ENCODE measurements at places on chromosomes 7 and 10.

- no peak for DNase-seq
These were observed 39.4 kb upstream of the CHCHD3 start for GRCh38 chr7:133121175-133121844.

DNA sequence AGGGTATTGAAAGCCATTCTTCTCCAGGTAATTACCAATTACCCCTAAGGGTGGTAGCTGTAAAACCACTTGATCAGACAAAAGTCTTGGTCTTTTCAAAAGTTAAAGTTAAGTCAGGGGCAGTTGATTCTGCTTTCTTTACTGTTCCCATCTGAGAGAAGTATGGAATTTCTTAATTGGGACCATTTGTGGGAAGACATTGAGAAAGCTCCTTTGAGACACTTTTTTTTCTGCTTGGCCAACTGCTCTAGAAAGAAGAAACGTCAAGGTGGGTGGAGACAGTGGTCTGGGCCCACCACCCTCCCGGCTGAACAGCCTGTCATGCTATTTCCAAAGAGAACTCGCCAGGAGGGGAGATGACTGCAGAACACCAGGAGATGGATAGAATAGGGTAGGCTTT lies 45.3 kb downstream of the WNT2 start:
- DNase-seq = no peak

GRCh38 chr7:135169141-135169963 lies 1.2 kb downstream of the CYREN start:
- DNase-seq = no peak

GRCh38 chr7:100604976-100605911 lies 3.1 kb downstream of the PCOLCE start:
- no peak for DNase-seq

DNA sequence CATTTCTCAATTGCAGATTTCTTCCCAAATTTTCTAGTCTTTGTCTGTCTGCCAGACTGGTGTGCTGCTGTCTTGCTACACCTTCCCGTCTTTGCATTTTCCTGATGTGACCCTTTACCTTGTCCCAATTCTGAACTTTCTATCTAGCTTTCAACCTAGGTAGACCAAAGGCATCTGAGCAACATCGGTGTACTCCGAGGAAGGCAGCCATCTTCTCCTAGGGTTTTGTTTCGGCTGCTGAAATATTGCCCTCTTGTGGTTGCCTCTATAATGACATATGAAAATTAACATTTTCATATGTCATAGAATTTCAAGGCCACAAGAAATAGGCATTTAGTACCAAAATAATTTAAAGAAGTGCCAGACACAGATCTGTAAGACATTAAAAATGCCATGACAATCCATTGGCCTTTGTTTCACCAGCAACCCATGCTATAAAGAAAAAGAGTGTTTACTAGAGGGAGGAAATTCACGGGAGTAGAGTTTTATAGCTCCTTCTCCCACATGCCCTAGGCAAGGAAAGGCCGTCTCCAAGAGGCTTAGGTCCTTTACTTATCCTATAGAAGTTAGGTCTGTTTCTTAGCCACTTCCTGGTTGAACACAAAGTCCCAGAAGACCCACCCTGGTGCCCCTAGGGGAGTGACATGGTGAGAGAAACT lies 23.4 kb downstream of the OR9A2 start:
- DNase-seq = peak; percentile 8

- DNase-seq = no peak
These were observed at the start of gene CPA2 for GRCh38 chr7:130266258-130266960. Gene CPA2 (plus strand): TSS chr7:130266863. CDS start chr7:130266882, 19 bp downstream.

GRCh38 chr10:78176320-78177317 lies 143.0 kb downstream of the RPS24 start:
- no peak for DNase-seq

- no peak for DNase-seq
These were observed 49.5 kb downstream of the NEURL1 start for GRCh38 chr10:103542764-103543616.

DNA sequence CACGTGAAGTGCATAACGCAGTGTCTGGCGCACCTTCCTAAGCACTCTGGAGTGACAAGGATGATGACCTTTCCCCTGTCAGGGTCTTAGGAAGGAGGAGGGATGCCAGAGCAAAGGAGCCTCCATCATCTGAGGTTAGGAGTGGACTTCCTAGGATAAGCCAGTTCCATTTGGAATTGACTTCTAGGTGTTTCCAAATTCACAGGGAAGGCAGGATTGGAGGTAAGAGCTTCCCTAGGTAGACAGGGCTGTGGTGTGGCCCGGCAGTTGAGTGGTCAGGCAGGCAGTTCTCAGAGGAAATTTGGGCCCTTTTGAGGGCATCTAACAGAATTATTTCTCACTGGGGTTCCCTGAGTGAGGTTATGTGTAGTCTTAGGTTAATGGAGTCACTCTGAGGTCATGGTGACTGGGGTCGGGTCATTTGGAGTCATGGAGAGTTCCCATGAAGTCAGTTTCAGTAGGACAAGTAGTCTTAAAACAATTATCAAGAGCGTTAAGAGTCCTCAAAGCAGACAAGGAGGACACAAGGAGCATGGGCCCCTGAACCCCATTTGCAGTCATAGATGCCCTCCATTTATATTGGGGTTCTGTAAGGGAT lies 8.2 kb downstream of the PPIF start:
- no peak for DNase-seq

DNA sequence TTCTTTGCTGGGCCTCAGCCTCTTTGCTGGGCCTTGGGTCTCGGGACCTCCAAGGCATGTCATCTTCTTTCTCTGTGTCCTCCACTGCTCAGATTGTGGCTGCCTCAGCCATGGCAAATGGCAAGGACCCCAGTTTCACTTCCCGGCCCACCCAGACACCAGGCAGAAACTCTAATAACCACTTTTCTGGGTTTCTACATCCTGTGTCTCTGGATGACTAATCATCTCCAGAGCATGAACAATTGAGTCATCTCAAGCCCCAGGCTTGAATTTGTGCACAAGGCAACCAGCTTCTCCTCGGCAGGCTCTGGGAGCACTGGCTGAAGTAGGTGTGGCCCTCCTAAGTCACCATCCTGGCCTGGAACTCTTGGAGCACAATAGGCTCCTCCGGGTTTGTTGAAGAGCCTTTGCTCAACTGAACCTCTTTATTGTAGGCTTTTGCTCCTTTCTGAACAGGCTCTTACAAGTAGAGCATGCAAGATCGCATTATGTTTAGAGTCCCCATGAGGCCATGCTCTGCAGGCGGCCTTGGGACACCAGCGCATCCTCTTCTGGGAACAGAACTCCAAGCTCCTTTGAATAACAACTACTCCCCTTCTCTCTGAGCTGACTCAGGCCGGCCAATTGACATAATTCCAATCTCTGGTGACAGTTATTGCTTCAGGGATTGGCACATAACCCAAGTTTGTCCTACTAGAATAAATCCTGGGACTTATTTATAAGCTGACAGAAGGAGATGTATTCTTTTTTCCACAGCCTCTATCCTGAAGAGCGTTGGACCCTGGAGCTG lies 218.1 kb downstream of the WDR11 start:
- no peak for DNase-seq

DNA sequence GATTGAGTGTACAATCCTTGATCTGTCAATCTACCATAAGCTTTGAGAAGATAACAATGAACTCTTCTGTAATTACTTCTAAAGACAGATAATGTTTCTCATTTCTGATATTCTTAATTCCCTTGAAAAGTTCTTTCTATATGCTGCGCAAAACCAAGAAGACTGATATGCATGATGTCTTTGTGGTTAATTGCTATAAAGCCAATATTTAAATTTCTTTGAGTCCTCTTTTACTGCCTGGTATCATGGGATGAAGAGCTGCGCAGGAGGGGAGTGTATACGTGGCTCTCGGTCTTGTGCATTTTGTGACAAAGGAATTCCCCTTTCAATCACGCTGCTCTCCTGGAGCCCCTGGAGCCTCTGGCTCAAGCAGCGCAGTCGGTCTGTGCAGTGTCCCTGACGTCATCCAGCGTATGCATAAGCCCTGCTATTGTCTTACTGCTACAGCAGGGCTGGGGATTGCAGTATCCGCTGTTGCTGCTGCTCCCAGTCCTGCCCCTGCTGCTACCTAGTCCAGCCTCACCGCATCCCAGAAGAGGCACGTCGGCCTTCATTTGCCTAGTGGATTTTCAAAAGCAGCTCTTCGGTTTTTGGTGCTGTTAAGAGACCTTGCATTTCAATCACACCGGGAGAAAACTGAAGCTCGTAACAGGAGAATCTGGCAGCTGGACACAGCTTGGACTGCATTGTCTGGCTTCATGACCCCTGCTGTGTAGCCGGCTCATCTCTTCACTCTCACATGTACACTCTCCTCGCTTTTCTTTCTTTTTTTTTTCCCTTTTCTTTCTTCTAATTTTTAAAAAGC lies 66.7 kb downstream of the ST7 start:
- no peak for DNase-seq

GRCh38 chr7:86975449-86975848 lies 84.0 kb downstream of the ELAPOR2 start:
- DNase-seq = no peak

DNA sequence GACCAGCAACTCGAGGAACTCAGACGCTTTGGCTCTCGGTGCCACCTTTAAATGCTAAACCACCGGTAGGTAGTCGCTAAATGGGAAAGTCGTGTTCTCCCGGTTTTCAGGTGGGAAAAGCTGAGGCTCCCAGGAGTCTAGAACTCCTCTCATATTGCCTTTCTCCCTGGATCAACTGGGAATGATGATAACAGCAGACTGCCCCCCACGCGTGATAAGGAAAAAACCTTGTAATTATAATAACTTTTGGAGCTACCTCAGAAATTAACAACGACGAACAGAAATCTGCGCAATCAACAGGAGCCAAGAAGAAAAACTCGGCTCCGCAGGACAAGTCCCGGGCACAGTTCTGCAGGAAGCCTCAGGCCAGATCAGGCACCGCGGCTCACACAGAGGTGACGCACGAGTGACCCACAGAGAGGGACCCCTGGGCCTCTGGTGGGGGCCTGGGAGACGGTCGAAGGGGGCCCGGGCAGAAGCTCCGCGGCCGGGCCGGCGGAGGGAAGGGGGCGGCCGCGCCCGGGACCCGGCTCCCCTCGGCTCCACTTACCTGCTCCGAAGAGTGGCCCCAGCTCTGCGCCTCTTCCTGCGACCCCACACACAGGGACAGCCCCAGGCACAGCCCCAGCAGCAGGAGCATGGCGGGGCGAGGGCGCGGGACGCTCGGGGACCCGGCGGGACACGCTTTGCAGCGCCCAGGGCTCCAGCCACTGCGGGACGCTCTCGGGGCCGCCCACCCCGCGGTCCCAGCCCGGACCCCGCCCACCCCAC lies at the start of gene ITIH5:
Gene ITIH5 (minus strand): TSS at position 714 of the 771 bp plus-strand sequence. CDS start 74 bp downstream, at position 640.
- no peak for DNase-seq

- no peak for DNase-seq
These were observed 279.4 kb upstream of the IMMP2L start for GRCh38 chr7:111841596-111842205.

DNA sequence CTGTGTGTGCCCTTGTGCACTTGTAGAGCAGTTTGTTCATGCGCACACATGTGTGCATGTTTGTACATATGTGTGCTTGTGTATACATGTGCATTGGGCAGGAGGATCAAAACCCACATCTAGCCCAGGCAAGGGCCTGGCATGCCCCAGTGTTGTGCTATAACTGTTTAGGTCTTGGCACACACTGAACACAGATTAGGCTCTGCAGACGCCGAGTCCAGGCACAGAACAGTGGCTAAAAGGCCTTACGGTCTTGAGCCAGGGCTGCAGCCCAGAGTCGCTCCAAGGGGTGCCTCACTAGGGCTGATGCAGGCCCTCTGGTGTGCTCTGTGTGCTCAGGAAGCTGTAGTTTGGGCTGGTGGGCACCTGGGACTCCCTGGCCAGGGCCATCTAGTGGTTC lies 55.7 kb downstream of the YKT6 start:
- DNase-seq = no peak

- no peak for DNase-seq
These were observed 116.7 kb upstream of the IMMP2L start for GRCh38 chr7:111678986-111679385.

Measured in stimulated activated CD4-positive, alpha-beta T cell treated with anti-CD3 and anti-CD28 coated beads, Interleukin-1b, Interleukin-23, amount 100 ng/mL, for 1 hour (primary cell).